ENCODE measurements at places on chromosomes 13 and 19.

- no peak overlapping the region for H3K4me3 ChIP-seq
- no peak for DNase-seq
- no peaks in the 10 kb centered on the region for H3K36me3 ChIP-seq
- H3K27me3 ChIP-seq, result no peaks in the 10 kb centered on the region
- no peak overlapping the region for H3K27ac ChIP-seq
Observed at GRCh38 chr13:72386138-72386684, 341.2 kb downstream of the MZT1 start.

- no peak for DNase-seq
- peaks cover 46% of the 10 kb centered on the region for H3K27me3 ChIP-seq
- H3K4me1 ChIP-seq, result no peaks in the 10 kb centered on the region
- H3K27ac ChIP-seq, result no peak overlapping the region
- no peak overlapping the region for H3K4me3 ChIP-seq
Observed at GRCh38 chr13:77565635-77566034, 30.1 kb downstream of the SCEL start.

GRCh38 chr19:10828981-10829821, 6.8 kb downstream of the TMED1 start:
- no peaks in the 10 kb centered on the region for H3K27me3 ChIP-seq
- peak overlapping the region; percentile 5 for H3K4me3 ChIP-seq
- no peak for DNase-seq
- H3K27ac ChIP-seq, result no peak overlapping the region
- no peaks in the 10 kb centered on the region for H3K36me3 ChIP-seq

DNA sequence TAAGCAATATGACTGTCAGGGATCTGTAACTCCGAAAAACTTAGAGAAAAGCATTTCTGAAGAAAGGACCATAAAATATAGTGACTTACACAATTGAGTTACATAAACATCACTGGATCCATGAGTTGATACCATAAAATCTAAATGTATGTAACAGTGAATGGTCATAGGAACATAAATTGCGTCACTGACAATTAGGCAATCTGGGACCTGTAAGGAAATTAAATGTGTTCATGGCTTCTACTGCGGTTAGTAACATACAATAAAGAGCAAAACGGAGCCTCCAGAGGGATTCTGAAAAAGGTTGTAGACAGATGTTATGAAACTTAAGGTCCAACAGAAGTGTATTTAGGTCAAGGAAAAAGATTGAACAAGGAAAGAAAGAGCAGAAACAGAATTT, 27.1 kb downstream of the POU4F1 start:
- no peak for DNase-seq
- peaks cover 2% of the 10 kb centered on the region for H3K36me3 ChIP-seq
- no peak overlapping the region for H3K4me3 ChIP-seq
- H3K27me3 ChIP-seq, result peaks cover 60% of the 10 kb centered on the region

DNA sequence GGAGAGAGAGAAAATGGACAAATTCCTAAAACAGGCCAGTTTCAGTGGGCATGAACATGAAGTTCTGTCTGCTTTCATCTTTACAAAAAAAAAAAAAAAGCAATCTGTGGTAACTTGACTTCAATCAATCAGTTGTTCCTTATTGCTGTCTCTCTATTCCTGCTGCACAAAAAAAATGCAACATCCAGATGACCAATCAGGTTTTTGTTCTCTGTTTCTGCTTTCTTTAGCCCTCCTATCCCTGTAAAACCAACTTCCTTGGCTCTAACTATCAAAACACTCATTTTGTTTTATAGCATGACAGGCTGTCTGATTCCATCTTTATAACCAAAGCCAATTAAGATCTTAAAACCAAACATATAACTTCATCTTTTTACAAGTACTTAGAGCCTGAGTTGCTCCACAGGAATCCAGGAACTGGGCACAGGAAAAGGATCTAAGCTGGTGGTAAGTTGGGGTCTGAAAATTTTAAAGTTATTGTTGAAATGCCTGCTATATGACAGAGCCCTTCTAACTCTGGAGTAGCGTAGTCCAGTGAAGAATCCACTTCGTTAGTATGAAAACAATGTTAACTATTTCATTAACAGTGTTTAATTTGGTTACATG, at the start of gene FPR3:
Gene FPR3 (plus strand): TSS at position 273 of the 606 bp plus-strand sequence. CDS start 28,592 bp downstream, outside the sequence.
- no peak within 1 kb of the TSS for H3K27ac ChIP-seq
- no peaks in the 10 kb centered on the region for H3K36me3 ChIP-seq
- H3K4me1 ChIP-seq, result no peaks in the 10 kb centered on the region
- no peak for DNase-seq
- H3K27me3 ChIP-seq, result peaks cover 3% of the 10 kb centered on the region
- no peak within 1 kb of the TSS for H3K4me3 ChIP-seq

DNA sequence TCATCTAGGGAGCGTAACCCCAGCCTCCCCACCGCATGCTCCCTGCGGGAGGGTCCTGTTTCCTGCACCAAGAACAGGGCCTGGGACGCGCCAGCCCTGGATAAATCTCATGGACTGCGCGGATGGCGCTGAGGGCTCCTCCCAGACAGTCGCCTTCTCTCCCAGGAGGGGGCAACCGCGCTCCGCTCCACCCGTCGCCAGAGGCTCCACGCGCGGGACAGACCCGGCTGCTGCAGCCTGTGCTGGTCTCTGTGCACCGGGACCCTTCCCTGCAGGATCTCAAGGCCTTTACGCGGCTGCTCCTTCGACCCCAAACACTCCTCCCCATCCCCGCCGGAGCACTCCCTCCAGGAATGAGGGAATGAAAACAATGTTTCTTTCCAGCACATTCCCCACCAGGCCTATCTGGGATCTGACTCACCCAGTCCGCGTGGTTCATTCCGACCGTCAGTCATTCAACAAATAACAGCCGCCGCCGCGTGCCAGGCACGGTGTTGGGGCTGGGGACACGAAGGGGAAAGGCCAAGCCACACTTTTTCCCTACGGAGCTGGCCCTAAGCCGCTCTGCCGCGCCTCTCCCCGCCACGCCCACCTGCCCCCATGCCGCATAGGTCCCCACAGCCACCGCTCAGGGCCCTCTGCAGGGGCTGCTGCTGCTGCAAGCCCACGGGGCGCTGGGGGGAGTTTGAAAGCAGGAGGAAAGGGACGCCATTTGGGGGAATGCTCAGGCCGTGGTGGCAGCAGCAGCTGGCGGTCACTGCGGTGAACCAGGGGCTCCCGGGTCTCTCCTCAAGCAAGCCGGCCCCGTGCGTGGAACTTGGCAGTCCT, 6.0 kb downstream of the PNMA8B start:
- H3K27ac ChIP-seq, result peak overlapping the region; percentile 16
- peaks cover 30% of the 10 kb centered on the region for H3K4me1 ChIP-seq
- peaks cover 12% of the 10 kb centered on the region for H3K36me3 ChIP-seq
- H3K4me3 ChIP-seq, result peak overlapping the region; percentile 28
- DNase-seq, result no peak

- no peaks in the 10 kb centered on the region for H3K27me3 ChIP-seq
- H3K4me1 ChIP-seq, result peaks cover 18% of the 10 kb centered on the region
- peak overlapping the region; percentile 88 for H3K4me3 ChIP-seq
- peak overlapping the region; percentile 91 for H3K27ac ChIP-seq
- DNase-seq, result no peak
- H3K36me3 ChIP-seq, result peaks cover 2% of the 10 kb centered on the region
Observed at GRCh38 chr19:17183271-17183761, 31.8 kb upstream of the USE1 start.

- H3K4me1 ChIP-seq, result no peaks in the 10 kb centered on the region
- no peaks in the 10 kb centered on the region for H3K36me3 ChIP-seq
- no peak overlapping the region for H3K4me3 ChIP-seq
- H3K27ac ChIP-seq, result no peak overlapping the region
- peaks cover 34% of the 10 kb centered on the region for H3K27me3 ChIP-seq
Observed at GRCh38 chr13:112904436-112904960, 64.5 kb upstream of the MCF2L start.

DNA sequence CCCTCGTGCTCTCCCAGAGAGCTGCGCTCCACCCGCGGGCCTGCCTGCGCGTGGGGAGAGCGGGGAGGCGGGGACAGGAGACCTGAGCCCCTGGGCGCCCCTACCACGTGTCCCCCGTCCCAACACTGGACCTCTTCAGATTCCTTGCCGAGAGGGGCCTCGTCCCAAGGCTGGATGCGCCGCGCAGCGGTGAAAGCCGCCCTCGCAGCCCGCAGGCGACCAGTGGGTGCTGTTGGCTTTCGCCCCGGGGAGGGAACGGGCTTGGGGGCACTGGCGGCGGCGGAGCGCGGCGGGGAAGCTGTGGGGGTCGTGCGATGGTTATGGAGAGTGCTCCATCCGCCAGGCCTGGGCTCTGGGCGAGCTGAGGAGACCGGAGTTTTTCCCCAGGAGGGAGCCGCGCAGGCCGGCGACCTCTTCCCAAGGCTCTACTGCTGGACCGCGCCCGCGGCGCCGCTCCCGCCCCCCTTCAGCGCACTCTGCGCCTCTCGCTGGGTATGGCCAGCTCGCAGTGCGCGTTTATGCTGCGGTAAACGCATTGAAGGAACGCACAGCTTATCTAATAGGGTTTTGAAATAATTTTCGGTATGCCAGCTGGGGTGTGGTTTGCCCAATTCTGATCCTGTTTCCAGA, 17.2 kb upstream of the RNF17 start:
- no peak for DNase-seq
- peaks cover 4% of the 10 kb centered on the region for H3K36me3 ChIP-seq
- no peak overlapping the region for H3K27ac ChIP-seq
- H3K4me3 ChIP-seq, result peak overlapping the region; percentile 75
- peaks cover 54% of the 10 kb centered on the region for H3K27me3 ChIP-seq

- no peak overlapping the region for H3K4me3 ChIP-seq
- H3K27me3 ChIP-seq, result no peaks in the 10 kb centered on the region
- no peaks in the 10 kb centered on the region for H3K36me3 ChIP-seq
- DNase-seq, result no peak
- H3K27ac ChIP-seq, result no peak overlapping the region
Observed at GRCh38 chr13:109756778-109757177, 29.6 kb downstream of the IRS2 start.
